ENCODE measurements at places on chromosomes 16 and 17. TPM values are rescaled to one million over a fixed set of nuclear protein-coding genes. Genes with fewer than 3 reads are reported as not detected.

- H3K27ac ChIP-seq = no peak overlapping the region
- no peak overlapping the region for H3K4me3 ChIP-seq
- H3K36me3 ChIP-seq = no peaks in the 10 kb centered on the region
- H3K27me3 ChIP-seq = no peaks in the 10 kb centered on the region
These were observed 21.4 kb upstream of the GPT2 start for GRCh38 chr16:46862555-46863447.

- no peak overlapping the region for H3K27ac ChIP-seq
- H3K27me3 ChIP-seq = no peaks in the 10 kb centered on the region
These were observed 11.2 kb downstream of the NAA60 start for GRCh38 chr16:3454631-3455147.

- H3K4me1 ChIP-seq = no peaks in the 10 kb centered on the region
- no peaks in the 10 kb centered on the region for H3K27me3 ChIP-seq
- no peak for DNase-seq
- no peaks in the 10 kb centered on the region for H3K36me3 ChIP-seq
These were observed 260.9 kb downstream of the PHKB start for GRCh38 chr16:47722046-47722445.

DNA sequence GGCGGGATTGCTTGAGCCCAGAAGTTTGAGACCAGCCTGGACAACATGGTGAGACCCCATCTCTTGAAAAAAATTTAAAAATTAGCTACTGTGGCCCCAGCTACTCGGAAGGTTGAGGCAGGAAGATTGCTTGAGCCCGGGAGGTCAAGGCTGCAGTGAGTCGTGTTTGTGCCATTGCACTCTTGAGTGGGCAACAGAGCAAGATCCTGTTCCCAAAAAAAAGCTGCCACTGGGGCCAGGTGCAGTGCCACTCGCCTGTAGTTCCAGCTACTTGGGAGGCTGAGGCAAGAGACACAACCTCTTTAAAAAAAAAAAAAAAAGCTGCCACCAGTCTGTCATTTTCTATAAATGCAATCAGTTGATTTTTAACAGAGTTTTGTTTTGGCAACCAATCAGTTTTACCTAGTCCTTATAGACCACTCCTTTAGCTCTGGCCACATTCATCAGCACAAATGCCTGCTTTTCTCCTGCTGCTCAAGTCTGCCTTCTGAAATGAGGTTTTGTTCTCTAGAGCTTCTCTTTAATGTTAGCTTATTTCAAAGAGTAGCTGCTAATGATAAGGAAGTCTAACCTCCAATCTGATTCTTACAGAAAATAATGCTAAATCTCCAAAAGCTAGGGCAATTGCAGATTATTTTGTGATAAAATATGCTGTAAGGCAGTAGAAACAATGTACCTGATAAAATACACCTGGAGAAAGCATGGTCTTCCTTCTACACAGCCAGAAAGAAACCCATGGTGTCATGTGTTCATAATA lies 64.8 kb downstream of the TUBD1 start:
- no peak overlapping the region for H3K4me3 ChIP-seq
- DNase-seq = peak; percentile 5
- peaks cover 4% of the 10 kb centered on the region for H3K4me1 ChIP-seq

DNA sequence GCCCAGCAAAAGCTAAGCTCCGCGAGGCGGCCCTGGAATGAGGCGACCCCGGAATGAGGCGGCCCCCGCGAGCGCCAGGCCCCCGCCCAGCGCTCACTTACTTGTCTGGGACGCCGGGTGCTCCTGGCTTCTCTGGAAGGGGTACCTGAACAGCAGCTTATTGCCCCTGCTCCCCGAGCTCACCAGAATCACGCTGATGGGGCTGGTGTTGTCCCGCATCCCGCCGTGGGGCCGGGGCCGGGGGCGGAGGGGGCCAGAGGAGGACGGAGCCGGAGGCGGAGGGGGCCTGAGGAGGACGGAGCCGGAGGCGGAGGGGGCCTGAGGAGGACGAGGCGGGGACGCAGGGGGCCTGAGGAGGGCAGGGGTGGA lies 440 bp downstream of the NPRL3 start:
- peak; percentile 42 for DNase-seq
- no peaks in the 10 kb centered on the region for H3K4me1 ChIP-seq
- H3K27ac ChIP-seq = no peak overlapping the region
- H3K36me3 ChIP-seq = no peaks in the 10 kb centered on the region
- H3K4me3 ChIP-seq = peak overlapping the region; percentile 63
- H3K27me3 ChIP-seq = no peaks in the 10 kb centered on the region

DNA sequence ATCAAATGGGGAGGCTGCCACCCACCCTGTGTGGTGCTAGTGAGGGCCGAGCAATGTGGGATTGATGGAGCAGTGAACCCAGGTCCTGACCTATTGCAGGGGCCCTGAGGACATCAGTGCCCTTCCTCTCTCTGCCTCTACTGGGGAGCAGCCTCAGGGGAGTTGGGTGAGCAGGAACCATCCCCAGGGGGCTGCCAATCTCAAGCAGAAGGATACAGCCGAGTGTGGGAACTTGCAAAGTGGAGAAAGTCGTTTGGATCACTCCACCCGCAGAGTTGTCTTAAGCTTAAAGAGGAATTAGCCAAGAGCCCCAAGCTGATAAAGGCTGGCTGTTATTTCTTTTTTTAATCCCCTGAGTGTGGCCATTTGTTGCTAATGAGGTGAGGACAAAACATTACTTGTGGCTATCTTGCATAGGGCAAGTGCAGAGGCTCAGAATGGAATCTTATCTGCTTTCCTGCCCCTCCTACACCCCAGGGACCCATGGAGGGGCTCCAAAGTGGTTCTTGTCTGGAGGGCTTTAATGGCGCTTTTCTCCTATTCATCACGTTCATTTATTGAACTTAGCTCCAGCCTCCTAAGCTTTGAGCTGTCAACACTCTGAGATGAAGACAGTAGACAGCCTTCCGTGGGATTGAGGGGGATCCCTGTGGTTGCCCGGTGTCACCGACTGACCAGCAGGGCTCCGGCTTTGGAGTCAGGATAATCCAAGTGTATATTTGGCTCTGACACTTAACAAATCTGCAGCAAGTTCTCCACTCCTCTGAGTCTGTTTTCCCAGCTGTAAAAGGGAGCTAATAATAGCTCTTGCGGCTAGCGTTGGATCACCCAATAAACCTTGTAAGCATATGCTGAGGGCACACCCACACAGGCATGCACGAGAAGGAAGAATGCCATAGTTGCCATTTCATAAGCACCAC lies 45.1 kb downstream of the MYH11 start:
- no peaks in the 10 kb centered on the region for H3K4me1 ChIP-seq
- H3K27ac ChIP-seq = no peak overlapping the region
- no peak overlapping the region for H3K4me3 ChIP-seq
- no peaks in the 10 kb centered on the region for H3K27me3 ChIP-seq
- DNase-seq = no peak

DNA sequence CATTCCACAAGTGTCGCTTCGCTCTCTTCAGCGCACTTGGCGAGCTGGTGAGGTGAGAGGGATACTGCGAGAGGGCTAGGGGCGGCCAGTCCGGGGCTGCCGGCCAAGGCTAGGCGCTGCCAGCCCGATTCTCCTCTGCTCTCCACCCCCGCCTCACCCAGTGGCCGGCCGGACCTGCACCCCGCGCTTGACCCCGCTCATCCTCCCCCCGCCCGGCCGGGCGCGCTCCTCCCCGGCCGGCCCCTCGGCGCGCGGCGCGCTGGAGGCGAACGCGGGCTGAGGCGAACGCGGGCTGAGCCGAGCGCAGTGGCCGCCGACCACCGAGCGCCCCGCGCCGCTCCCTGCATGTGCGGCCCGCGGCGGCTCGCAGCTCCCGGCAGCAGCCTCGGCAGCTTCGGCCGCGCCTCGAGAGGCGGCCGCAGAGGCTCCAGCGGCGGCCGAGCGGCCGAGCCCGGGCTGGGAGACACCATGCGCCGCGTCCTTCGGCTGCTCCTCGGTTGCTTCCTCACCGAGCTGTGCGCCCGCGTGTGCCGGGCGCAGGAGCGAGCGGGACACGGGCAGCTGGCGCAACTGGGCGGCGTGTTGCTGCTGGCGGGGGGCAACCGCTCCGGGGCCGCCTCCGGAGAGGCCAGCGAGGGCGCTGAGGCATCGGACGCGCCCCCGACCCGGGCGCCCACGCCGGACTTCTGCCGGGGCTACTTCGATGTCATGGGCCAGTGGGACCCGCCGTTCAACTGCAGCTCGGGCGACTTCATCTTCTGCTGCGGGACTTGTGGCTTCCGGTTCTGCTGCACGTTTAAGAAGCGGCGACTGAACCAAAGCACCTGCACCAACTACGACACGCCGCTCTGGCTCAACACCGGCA lies at the start of gene SHISA9:
Gene SHISA9 (plus strand): TSS at position 2 of the 865 bp plus-strand sequence.
- DNase-seq = peak; percentile 49
- no peaks in the 10 kb centered on the region for H3K4me1 ChIP-seq
- H3K4me3 ChIP-seq = peak within 1 kb of the TSS; percentile 7
- H3K27me3 ChIP-seq = peaks cover 20% of the 10 kb centered on the region

GRCh38 chr16:72241930-72242329 lies 70.0 kb upstream of the PMFBP1 start:
- no peaks in the 10 kb centered on the region for H3K27me3 ChIP-seq
- DNase-seq = peak; percentile 40
- no peak overlapping the region for H3K27ac ChIP-seq
- H3K36me3 ChIP-seq = no peaks in the 10 kb centered on the region
- H3K4me3 ChIP-seq = no peak overlapping the region

GRCh38 chr16:11175787-11176341 lies 80.1 kb downstream of the SOCS1 start:
- H3K27ac ChIP-seq = no peak overlapping the region
- no peak overlapping the region for H3K4me3 ChIP-seq
- no peaks in the 10 kb centered on the region for H3K27me3 ChIP-seq
- no peaks in the 10 kb centered on the region for H3K4me1 ChIP-seq
- peaks cover 6% of the 10 kb centered on the region for H3K36me3 ChIP-seq

GRCh38 chr16:16076423-16076813 lies 127.0 kb downstream of the ABCC1 start:
- peaks cover 2% of the 10 kb centered on the region for H3K36me3 ChIP-seq
- DNase-seq = no peak
- no peak overlapping the region for H3K4me3 ChIP-seq
- peaks cover 16% of the 10 kb centered on the region for H3K4me1 ChIP-seq

GRCh38 chr16:62692685-62693084 lies 656.4 kb upstream of the CDH8 start:
- H3K27me3 ChIP-seq = no peaks in the 10 kb centered on the region
- no peak for DNase-seq
- no peak overlapping the region for H3K4me3 ChIP-seq
- no peaks in the 10 kb centered on the region for H3K36me3 ChIP-seq
- no peaks in the 10 kb centered on the region for H3K4me1 ChIP-seq
- H3K27ac ChIP-seq = no peak overlapping the region

- peaks cover 2% of the 10 kb centered on the region for H3K4me1 ChIP-seq
- no peak overlapping the region for H3K27ac ChIP-seq
- no peak overlapping the region for H3K4me3 ChIP-seq
- no peaks in the 10 kb centered on the region for H3K27me3 ChIP-seq
- H3K36me3 ChIP-seq = peaks cover 45% of the 10 kb centered on the region
These were observed 19.4 kb downstream of the GGA3 start for GRCh38 chr17:75241996-75242460.

DNA sequence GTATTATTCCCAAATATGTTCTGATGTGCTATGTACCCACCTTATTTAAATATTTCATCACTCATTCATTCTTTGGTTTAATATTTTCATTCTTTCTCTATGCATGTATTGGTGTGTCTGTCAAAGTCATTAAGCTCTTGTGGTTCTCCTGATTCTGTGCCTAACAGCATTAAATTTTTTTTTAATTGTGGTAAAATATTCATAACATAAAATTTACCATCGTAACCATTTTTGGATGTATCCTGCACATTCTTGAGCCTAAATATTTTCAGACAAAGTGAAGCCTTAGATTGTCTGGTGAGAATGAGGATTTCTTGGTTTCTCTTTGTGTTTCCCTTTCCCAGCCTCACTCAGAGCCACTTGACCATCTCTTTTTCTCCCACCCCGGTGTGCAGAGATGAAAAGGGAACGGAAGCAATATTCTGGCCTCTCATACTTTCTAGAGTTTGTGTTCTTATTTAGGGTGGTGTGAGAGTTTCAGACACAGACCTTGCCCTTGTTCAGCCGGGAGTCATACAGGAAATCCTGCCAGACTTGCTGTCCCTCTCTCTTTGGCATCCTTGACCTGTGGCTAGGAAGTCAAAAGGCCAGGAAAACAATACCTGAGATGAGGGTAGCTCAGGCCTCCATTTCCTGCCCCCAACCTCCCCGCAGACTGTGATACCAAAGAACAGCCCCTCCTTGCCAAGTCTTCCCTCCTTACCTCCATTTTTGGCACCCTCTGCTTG lies 4.9 kb downstream of the CCL5 start:
- H3K36me3 ChIP-seq = no peaks in the 10 kb centered on the region
- no peaks in the 10 kb centered on the region for H3K27me3 ChIP-seq
- no peak overlapping the region for H3K27ac ChIP-seq

DNA sequence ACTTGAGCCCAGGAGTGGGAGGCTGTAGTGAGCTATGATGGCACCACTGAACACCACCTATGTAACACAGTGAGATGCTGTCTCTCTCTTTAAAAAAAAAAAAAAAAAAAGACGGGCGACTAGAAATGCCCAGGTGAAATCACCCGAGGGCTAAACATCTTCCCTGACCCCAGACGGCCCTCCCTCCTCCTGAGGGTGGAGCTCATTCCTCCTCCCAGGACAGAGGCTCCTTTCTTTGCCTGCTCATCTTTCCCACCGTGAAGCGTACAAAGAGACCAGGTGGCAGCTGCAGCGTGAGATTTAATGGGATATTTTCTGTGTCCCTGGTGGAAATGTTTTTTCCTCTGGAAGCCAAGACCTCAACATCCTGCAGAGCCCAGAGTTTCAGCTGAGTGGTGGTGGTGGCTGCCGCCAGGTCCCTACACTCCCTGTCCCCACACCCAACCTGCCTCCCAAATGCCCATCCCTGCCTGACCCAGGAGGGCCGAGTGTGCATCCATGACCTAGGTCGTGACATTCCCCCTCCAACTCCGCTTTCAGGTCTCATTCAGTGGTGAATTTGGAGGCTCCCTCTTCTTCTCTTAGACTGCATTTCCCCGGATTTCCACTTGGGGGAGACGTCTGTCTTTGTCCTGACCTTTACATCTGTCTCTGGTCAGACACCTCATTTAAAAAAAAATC lies 14.4 kb upstream of the GPRC5B start:
- peak; percentile 64 for DNase-seq
- no peaks in the 10 kb centered on the region for H3K27me3 ChIP-seq
- no peak overlapping the region for H3K4me3 ChIP-seq
- H3K27ac ChIP-seq = no peak overlapping the region
- H3K4me1 ChIP-seq = no peaks in the 10 kb centered on the region
- H3K36me3 ChIP-seq = no peaks in the 10 kb centered on the region

- H3K27ac ChIP-seq = peak overlapping the region; percentile 74
- peak; percentile 39 for DNase-seq
- no peak overlapping the region for H3K4me3 ChIP-seq
- peaks cover 32% of the 10 kb centered on the region for H3K4me1 ChIP-seq
These were observed 30.2 kb downstream of the MSI2 start for GRCh38 chr17:57286399-57287105.

GRCh38 chr16:64782484-64782883 lies 339.4 kb downstream of the CDH11 start:
- no peak overlapping the region for H3K4me3 ChIP-seq
- no peak for DNase-seq
- H3K36me3 ChIP-seq = no peaks in the 10 kb centered on the region

MYH11 gene
- 175 TPM for total RNA-seq

CX3CL1 gene
- total RNA-seq = 46.4 TPM

SLX1B gene
- 35.5 TPM for total RNA-seq

RNF167 gene
- total RNA-seq = 95.0 TPM

ZFHX3 gene
- 29.3 TPM for total RNA-seq

Data from kidney (tissue), 22 donors.